ENCODE measurements at places on chromosomes 3 and 15. TPM values are rescaled to one million over a fixed set of nuclear protein-coding genes. Genes with fewer than 3 reads are reported as not detected.

Gene RPP14
- total RNA-seq, result 26.8 TPM

Gene AADACL2
- total RNA-seq, result not detected

Gene FAM3D
- total RNA-seq, result not detected

Gene USP8
- 81.9 TPM for total RNA-seq

Gene PDCD10
- 46.8 TPM for total RNA-seq

Measured in dorsolateral prefrontal cortex (tissue), 122 donors.